ENCODE measurements at places on chromosomes 6 and 20.

DNA sequence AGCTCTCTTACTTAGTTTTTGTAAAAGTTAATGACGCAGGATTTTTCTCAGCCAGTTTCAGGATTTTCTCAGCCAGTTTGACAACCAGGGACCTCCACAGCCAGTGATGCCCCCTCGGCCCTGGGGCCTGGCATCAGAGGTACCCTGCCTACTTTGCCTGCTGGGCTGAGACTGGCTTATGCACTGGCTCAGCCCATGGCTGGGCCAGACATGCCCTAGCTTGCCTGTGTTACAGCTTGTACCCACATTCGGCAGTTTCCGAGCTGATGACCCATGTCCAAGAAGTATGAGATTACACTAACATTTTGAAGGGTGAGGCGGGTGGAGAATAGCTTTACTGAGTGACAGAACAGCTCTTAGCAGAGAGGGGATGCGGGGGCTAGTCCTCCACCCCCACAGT lies 406.1 kb upstream of the HSF2 start:
- DNase-seq, result no peak

- DNase-seq, result no peak
Measured at GRCh38 chr20:48709744-48710143, 118.1 kb downstream of the PREX1 start.

GRCh38 chr6:144017166-144018094 lies 9.4 kb upstream of the PLAGL1 start:
- no peak for DNase-seq

GRCh38 chr20:59624401-59624800 lies 20.1 kb downstream of the PHACTR3 start:
- no peak for DNase-seq

- no peak for DNase-seq
Measured at GRCh38 chr6:105121981-105122380, 57.8 kb downstream of the POPDC3 start.

- DNase-seq, result no peak
Measured at GRCh38 chr6:77568570-77568969, 84.3 kb upstream of the MEI4 start.

DNA sequence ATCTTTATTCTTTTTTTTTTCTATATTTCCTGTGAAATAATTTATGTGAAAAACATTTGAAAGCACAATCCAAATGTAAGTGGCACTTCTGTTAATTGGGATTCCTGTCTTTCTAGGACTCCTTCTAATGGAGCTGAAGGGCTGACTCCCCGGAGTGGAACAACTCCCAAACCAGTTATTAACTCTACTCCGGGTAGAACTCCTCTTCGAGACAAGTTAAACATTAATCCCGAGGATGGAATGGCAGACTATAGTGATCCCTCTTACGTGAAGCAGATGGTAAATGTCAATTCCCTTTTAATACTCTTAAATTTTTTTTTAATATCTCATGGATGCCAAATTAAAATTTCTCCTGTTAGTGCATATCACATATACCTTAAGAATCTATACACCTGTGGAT lies 35.0 kb downstream of the CDC5L start:
- DNase-seq, result no peak

DNA sequence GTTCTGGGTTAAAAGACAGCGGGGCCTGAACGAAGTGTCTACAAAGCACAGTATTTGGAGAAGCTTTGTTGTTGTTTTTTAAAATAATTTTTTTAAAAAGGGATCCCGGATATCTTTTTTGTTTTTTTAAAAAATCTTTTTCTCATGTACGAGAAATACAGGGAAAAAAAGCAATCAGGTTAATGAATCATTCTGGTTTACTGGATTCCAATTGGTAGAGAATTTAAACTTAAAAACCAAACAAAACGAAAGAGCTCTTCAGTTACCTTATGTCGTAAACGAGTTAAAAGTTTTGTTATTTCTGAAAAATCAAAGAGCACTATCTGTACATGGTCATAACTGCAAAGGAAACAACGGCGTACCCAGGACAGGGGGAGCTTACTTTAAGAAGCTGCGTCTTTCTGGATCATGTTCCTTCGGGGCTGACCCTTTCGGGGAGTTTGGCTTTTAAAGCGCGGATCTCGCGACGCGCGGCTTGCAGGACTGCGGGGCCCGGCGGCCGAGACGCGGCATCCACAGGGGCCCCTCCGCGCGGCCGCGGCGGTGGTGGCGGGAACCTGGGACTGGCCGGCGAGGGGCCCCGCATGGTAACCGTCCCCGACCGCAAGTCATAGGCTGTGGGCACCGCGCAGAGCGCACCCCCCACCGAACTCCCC lies 927 bp downstream of the IL20RA start:
- DNase-seq, result no peak

GRCh38 chr20:20456741-20457140 lies 88.8 kb downstream of the INSM1 start:
- no peak for DNase-seq

GRCh38 chr20:56278196-56278595 lies 29.7 kb downstream of the MC3R start:
- DNase-seq, result no peak

DNA sequence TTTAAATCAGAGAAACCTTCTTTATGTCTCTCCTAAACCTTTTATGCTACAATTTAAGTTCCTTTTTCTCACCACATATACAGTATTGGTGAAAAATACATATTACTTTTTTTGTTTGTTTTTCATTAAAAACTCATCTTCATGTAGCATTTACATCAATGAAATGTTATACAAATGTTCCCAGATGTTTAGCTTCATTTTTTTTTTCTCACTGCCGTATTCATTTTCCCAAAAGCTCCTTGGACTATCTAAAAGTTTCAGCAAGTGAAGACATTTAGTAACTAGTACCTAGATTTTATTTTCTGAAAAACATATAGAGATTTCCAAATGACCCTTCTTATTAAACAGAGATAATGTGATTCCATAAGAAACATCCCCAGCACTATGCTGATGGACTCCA lies 128.9 kb downstream of the BMP5 start:
- no peak for DNase-seq

- DNase-seq, result no peak
Measured at GRCh38 chr20:1934721-1935573, 39.7 kb downstream of the SIRPA start.

- DNase-seq, result peak; percentile 70
Measured at GRCh38 chr6:42781796-42782688, at the start of gene BICRAL. TSS of gene BICRAL (plus strand) at chr6:42782052. CDS start at chr6:42822023, 39,971 bp downstream.

- DNase-seq, result no peak
Measured at GRCh38 chr6:168623736-168624135, 182.8 kb downstream of the SMOC2 start.

- DNase-seq, result no peak
Measured at GRCh38 chr6:48318670-48319069, 207.7 kb upstream of the PTCHD4 start.

DNA sequence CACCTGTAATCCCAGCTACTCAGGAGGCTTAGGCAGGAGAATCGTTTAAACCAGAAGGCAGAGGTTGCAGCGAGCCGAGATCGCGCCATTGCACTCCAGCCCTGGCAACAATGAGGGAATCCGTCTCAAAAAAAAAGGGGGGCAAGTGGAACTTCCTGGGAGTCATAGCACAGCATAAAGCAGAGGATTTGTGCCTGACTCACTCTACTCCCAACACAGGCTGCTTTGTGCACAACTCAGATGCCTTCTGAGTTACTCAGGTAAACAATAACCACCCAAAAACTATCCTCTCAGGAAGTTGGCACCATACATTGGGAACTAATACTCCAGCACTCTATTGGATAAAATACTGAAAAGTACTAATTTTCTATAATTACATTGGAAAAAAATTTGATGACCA lies 2.5 kb upstream of the TMEM244 start:
- no peak for DNase-seq

DNA sequence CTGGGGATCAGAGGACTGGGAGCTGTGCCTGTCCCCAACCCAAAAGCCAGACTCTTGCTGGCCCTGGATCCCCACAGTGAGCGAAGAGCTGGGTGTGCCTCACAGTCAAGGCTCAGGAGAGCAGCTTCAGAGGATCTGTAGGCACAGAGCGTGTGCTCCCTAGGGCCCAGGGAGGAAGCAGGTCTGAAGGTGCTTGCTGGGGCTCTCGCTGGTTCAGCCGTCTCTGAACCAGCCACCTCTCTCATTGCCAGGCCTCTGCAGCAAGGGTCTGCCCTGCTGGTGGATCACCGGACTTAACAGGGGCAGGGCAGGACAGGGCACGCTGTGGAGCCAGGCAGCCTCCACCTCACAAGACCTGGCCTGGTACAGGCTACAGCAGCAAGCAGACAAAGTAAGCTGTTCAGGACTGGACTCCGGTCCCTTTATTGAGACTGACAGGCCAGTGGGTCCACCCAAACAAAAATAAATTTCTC lies 13.8 kb downstream of the PCIF1 start:
- DNase-seq, result no peak

GRCh38 chr6:163793011-163793983 lies 378.8 kb downstream of the QKI start:
- DNase-seq, result no peak

DNA sequence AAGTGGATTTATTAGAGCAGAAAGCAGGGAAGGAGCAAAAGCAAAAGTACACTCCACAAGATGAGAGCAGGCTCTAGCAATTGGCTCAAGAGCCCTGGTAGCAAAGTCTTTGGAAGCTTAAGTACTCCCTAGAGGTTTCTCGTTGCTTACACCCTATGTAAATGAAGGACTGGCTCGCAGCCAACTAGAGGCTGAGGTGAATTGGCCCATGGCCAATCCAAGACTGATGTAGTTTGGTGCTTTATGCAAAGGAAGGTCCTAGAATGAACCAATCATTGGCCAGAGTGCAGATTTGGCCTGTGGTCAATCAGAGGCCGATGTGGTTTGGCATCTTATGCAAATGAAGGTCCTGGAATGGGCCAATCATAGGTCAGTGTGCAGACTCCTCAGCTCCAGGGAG lies 191.3 kb upstream of the ARID1B start:
- DNase-seq, result no peak

GRCh38 chr6:129647044-129647443 lies 62.9 kb downstream of the ARHGAP18 start:
- no peak for DNase-seq

DNA sequence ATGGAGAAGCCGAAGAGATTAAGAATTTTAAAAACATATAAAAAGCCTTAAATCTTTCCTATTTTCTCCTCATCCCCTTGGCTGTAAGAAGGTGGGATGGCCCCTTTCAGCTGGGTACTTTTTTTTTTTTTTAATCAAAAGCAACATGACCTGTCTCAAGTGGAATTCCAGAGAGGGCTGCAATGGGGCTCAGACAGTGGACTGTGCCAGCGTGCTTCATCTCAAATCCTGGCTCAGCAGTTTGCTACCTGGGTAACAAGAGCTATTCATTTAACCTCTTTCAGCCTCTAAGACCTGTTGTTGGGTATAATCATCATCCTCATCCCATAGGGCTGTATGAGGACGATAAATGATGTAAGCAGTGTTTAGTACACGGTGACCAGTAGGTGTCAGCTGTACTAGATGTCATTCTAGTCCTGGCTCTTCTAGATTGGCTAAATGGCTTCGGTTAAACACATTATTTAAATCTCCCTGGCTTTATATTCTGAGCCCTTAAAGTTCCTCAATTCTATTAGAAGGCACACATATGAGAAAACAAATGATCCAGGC lies 6.9 kb upstream of the PPP1R3G start:
- no peak for DNase-seq

Data from stimulated activated CD4-positive, alpha-beta T cell treated with anti-CD3 and anti-CD28 coated beads, TNF-alpha, amount 100 ng/mL, for 24 hours (primary cell).